Fibroblast of the aortic adventitia (primary cell): ENCODE measurements at places on chromosomes 5 and 9. TPM values are rescaled to one million over a fixed set of nuclear protein-coding genes. Genes with fewer than 3 reads are reported as not detected.

The SPATA31C1 gene
- not detected in 2 replicates for total RNA-seq

The SLC36A3 gene
- total RNA-seq, result not detected in 2 replicates

DNA sequence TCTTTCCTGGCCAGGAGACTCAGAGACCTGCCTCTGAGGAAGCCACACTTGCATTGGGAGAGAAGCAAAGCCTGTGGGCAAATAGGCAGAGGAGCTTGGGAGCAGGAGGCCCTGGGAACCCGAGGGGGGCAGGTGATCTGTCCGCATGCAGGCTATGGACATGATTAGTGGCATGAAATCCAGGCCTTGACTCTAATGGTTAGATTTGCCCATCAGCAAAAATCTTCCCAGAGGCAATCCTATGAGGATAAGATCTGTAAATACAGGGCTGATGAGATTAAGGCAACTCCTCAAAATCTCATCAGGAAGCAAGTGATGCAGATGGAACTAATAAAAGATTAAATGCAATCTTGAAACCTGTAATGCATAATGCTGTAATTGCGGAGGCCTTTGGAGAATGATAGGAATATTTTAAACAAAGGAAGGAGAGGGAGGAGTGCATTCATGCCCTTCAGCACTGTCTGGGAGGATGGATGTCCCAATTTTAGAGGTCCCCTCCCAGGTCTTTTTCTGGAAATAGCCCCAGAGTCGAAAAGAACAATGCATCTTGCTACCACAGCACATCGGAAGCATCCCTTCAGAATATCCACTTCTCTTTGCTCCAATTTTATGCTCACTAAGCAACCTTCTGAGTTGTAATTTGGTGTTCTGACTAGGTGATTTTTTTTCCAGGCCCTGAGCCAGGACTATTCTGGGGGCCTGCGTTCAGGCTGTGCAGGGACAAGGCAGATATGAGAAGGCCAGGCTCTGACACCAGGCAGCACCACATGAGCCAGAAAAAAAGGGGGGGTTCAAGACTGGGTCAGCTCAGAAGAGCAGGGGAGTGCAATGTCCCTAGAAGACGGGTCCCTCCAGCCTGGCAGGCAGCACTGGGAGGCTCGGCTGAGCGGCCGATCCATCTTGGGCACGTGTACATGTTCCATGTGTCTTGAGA, 66.5 kb downstream of the MED10 start:
- DNase-seq, result no peak

DNA sequence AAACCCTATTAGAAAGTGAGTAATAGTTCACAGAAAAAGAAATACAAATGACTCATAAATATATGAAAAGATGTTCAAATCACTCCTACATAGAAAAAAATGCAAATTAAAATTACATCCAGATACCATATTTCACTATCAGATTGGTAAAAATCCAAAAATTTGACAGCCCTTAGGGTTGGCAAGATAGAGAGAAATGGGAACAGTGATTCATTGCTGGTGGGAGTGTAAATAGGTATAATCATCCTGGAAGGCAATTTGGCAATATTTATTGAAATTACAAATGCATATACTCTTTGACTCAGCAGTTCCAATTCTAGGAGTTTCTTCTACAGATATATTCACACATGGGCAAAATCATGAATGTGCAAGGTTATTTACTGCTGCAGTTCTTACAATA, 273.5 kb downstream of the NR2F1-AS1 start:
- peak; percentile 89 for DNase-seq

The SLC36A2 gene
- total RNA-seq, result not detected in 2 replicates

DNA sequence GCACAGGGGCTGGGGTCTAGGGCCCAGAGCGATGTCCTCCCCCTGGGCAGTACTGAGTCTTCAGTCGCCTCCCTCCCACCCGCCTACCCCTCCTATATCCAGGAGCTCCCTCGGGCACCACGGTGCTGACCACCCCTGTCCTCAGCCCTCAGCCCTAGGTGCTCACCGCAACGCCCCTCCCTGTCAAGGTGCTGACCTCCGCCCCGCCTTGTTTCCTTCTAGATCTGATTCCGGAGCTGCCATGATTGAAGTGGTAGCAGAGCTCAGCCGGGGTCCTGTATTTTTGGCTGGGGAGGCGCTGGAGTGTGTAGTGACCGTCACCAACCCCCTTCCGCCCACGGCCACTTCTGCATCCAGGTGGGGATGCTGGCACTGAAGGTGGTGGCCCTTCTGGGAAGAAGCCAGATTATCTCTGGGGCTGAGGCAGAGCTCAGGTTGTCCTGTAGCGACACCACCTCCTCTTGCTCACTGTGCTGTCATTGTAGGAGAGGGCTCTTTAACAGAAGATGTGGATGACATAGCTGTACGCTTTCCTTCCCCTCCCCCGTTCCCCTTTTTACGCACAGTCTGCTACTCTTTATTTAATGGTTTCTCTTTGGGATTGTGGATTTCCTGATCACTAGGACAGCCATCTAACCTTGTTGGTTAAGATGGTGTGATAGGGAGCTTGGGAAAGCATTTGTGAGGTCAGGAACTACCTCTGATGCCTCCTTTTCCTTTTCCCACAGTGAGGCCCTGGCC, 598 bp downstream of the RGP1 start:
- DNase-seq, result peak; percentile 7

DNA sequence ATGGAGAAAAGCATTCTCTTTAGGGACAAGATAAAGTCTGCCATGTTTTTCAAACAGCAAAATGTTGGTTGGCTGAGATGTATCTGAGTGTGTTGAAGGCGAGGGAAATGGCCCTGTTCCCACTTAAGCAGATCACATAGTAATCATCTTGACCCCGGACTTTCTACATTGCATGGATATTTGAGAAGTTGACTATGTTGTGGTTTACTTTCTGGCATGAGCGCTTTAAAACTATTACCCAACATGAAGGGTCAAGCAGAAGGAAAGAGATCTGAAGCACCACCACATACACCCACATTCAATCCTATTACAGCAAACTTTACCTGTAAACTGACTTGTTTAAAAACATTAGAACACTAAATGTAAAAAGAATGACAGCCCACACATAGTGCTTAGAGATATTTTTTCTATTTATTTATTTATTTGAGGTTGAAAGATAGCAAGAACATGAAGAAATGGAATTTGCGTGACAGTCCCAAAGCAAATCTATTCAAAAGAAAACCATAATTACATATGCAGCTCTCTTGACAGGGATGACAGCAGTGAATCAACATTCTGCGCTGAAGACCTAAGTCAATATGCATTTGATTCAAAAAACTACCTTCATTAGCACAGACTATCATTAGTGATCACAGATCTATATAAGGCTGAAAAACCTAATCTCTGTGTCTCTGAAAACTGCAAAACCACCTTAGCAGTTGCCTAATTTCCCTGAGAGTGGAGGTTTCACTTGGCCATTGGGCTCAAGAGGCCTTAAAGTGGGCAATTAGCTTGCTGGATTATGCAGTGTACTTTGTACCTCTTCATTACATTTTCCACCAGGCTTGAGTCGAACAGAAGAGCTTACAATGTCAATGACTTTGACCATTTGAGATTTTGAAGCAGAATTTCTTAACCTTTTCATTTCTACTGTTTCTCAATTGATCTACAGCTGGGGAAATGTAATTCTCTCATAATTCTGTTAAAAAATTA, 195.0 kb downstream of the PDE4D start:
- DNase-seq, result no peak

DNA sequence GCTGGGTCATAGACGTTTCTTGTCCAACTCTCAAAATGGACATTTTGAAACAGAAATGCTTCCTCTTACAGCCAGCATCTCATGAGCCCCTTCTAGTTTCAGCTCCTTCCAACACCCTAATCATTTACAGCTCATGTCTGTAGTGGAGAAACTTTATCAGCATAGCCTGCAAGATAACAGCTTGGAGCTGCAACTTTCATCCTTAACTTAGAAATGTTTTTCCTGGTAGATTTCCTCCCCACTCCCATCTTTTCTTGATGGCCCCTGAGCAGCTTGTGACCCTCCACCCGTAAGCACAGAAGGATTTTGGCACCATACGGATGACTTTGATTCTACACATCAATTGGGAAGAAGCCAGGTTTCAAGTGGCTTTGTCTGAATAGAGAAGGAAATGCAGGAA, 53.5 kb upstream of the TGFBR1 start:
- DNase-seq, result peak; percentile 63

The OR1Q1 gene
- total RNA-seq, result 0.81 TPM in 1 of 2 replicates, not detected in the other

- DNase-seq, result no peak
Observed at GRCh38 chr5:141403387-141403786, 809 bp downstream of the PCDHGA9 start.

DNA sequence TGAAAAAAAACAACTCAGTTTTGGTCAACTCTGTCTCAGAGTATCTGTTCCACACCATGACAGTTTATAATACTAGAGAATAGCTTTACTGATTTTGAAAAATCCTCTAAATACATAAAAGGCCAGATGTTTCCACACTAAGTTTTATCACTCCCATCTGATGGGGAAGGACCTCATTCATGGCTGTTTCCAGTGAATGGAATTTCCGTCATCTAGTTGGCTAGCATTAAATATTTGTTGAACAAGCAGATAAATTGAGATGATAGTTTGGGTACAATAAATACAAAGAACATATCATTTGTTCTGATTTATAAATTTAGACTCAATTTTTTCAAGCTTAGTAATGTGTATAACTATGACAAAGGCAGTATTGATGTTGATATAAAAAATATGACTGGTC, 408.5 kb downstream of the PTPRD start:
- no peak for DNase-seq

DNA sequence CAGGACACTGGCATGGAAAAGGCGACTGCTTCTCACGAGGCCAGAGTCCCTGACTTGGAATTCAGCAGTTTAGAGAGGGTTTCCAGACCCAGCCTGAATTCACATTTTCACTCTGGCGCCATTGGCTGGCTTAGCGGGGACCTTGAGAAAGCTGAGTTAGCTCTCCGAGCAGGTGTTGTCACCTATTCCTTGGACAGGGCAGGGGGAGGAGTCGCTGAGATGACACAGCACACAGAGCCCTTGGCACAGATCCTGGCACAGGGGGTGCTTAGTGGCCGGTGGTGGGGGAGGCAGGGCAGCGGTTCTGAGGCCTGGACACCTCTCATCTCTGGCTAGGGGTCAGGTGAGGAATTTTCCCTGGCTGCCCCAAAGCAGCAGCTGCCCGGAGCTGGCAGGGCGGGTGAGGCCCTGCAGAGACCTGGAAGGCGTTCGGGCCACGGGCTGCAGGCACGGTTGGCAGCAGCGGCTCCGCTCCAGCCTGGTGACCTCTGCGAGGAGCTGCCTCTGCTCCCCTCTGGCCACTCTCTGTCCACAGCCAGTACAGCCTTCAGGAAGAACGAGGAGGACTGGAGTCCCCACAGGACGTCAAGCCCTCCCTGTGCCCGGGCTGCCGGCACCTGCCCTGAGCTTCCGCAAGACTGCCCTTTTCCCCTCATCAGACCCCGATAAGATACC, 72.4 kb upstream of the RAPGEF1 start:
- DNase-seq, result no peak

GRCh38 chr9:131302244-131303075, 12.9 kb downstream of the PLPP7 start:
- no peak for DNase-seq

GRCh38 chr9:15080401-15080800, 170.2 kb upstream of the FREM1 start:
- no peak for DNase-seq

DNA sequence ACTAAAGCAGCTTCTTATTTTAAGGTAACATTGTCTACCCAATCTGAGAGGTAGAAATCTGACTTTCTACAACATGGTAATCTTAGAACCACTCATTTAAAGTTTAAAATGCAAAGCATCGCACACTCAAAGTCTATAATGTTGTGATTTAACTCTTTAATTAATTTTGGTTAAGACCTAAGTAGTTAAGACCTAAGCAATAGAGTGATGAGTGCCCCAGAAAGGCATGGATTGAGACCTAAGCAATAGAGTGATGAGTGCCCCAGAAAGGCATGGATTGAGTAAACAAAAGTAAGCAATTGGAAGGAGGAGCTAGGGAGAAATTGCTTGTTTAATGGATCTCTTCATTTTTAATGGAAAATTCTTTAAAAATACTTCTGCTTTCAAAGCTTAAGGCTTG, 86.8 kb downstream of the NLN start:
- DNase-seq, result peak; percentile 40

- DNase-seq, result no peak
Observed at GRCh38 chr5:14379739-14380497, 201.7 kb upstream of the OTULINL start.

The SLC6A3 gene
- not detected in 2 replicates for total RNA-seq

DNA sequence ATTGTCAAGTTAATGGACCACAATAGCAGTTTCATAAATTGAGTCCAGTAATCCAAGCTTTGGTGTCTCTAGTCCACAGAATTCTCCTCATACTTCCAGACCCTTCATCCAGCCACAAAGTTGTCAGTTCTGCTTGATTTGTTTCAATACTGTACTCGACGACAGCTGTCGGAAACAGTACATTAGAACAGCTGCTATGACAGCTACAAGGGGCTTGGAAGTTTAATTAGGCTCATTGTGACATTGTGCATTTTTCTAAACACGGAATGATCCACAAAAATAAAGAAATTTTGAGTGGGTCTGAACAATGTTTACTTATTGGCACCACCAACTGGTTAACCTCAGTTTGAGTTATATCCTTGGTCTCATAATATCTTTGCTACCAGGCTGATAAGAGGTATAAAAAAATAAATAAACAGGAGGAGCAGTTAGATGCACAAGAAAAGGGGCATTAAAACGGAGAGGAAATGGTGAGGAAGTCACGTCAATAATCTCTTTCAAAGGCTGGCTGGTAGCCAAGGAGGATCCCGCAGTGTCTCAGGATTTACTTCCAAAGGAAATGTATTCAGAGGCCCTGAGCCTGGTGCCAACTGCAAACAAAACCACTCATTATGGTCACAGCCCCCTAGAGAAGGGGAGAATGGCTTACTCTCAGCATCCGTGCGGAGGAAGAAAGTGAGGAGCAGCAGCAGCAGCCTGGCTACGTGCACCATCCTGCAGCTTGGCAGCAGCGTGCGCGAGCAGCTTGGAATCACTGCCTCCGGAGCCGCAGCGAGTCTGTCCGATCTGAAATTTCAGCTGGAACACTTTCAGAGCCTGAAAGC, 933.8 kb upstream of the DMAC1 start:
- DNase-seq, result peak; percentile 54

The SEMA6A gene
- total RNA-seq, result 0.36 and 0.41 TPM in 2 replicates

GRCh38 chr9:38090170-38090569, 21.1 kb upstream of the SHB start:
- no peak for DNase-seq

The GFI1B gene
- not detected in 2 replicates for total RNA-seq

DNA sequence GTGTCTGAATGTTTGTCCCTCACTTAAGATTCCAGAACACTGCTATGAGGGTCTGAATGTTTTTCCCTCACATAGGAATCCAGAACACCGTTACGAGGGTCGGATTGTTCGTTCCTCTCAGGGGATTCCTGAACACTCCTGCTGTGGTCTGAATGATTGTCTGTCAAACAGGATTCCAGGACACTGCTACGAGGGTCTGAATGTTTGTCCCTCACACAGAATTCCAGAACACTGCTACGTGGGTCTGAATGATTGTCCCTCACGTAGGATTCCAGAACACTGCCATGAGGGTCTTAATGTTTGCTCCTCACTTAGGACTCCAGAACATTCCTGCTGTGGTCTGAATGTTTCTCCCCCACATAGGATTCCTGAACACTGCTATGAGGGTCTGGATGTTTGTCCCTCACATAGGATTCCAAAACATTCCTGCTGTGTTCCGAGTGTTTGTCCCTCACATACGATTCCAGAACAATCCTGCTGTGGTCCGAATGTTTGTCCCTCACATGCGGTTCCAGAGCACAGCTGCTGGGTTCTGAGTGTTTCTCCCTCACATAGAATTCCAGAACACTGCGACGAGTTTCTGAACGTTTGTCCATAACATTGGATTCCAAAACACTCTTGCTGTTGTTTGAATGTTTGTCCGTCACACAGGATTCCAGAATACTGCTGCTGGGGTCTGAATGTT, 199.5 kb downstream of the FOXD4L6 start:
- no peak for DNase-seq

The PCDHGB3 gene
- 7.7 and 9.6 TPM in 2 replicates for total RNA-seq

The SLC34A1 gene
- not detected in 2 replicates for total RNA-seq

GRCh38 chr5:37477426-37477825, 98.3 kb downstream of the WDR70 start:
- DNase-seq, result no peak
